Esophagus muscularis mucosa (tissue), 4 donors: ENCODE measurements at places on chromosomes 6 and 20. TPM values are rescaled to one million over a fixed set of nuclear protein-coding genes. Genes with fewer than 3 reads are reported as not detected.

- no peak for DNase-seq
These were observed 31.7 kb upstream of the CCN5 start for GRCh38 chr20:44683263-44684046.

GRCh38 chr6:149150301-149150700 lies 167.2 kb upstream of the TAB2 start:
- peak; percentile 87 for DNase-seq

- no peak for DNase-seq
These were observed 233.8 kb downstream of the BCKDHB start for GRCh38 chr6:80340280-80340679.

DNA sequence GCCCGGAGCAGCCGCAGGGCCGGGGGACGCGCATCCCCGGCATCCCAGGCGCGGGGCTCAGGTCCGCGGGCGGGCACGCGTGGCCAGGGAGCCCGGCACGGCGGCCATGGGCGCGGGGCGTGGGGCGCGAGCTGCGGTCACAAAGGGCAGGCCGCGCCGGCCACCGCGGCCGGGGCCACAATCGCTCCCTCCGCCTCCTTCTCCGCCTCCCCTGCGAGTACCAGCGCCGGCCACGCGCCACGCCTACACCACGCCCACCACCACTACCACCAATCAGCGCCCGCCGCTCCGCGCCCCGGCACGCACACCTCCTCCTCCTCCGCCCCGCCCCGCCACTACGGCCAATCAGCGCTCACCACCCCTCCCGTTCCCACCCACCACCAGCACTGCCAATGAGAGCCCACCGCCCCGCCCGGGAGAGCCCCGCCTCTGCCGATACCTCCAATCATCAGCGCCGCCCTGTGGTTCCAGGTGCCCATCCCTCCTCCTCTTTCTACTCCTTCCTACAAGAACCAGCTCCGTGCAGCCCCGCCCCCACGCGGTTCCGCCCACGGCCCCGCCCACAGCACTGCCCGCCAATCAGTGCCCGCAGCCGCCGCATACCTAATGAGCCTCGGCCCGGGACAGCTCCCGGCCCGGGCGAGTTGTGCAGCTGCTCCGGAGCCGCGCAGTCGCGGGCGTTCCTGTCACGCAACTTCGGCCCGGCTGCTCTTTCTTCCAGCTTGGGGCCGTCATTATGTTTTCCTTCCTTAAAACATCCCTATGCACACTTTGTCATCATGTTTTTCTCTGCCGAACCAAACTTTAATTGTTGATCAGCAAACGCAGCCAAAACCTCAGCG lies at the start of gene RPS6KA2:
Gene RPS6KA2, minus strand, starts transcription at position 219 of the 842 bp plus-strand sequence. CDS start 232 bp downstream, outside the sequence.
- peak; percentile 100 for DNase-seq

- no peak for DNase-seq
These were observed 89.3 kb upstream of the BTN3A2 start for GRCh38 chr6:26275663-26276062.

DNA sequence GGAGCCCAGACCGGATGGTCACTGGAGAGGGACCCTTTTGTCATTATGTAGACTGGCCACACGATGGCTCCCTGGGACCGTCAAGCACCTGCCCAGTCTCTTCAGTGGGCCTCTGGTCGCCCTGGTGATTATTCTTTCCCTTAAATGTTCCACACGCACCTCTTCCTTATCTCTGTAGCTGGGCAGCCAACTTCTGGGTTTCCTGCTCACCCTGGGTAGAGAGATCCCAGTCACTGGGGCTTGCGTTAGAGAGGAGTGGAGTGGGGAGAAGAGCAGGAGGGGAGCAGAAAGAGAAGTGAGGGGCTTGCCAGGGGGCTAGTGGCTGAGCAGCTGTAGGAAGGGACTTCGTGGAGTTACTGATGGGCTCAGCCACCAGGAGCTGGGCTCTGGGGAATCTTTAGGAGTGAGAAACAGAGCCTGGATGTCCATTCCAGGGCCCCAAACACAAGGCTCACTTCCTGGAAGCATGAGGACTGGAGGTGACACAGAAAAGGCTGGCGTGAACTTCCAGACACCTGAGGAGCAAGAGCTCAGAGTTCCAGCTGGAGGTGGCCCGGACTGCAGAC lies 150.1 kb downstream of the DHX35 start:
- no peak for DNase-seq

DNA sequence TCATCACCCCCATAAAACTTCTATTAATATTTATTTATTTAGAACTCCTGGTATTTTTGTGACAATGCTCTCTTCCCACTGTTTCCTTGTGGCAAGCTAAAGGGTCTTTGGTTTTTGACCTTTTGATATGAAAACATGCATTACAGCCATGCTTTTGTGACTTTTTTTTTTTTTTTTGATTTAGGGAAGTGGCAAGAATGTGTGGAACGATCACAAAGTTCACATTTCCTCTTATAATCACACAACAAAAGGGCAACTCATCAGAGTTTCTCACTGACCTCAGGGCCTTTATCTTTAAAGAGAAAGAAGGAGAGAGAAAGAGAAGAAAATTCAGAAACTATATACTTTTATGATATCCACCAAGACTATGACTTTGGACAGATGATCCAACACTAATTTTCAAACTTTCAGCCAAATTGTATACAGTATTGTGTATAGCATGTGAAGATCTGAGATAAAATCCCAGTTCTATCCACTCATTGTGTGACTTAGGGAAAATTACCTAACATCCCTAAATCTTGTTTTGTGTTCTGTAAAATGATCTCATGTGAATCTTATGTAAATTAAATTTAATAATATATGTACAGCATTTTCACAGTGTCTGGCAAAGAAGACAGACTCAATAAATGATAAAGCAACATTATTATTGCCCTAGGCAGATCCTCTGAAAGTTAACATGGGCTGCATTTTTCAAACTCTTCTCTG lies 106.8 kb upstream of the MARCKS start:
- DNase-seq: no peak

DNA sequence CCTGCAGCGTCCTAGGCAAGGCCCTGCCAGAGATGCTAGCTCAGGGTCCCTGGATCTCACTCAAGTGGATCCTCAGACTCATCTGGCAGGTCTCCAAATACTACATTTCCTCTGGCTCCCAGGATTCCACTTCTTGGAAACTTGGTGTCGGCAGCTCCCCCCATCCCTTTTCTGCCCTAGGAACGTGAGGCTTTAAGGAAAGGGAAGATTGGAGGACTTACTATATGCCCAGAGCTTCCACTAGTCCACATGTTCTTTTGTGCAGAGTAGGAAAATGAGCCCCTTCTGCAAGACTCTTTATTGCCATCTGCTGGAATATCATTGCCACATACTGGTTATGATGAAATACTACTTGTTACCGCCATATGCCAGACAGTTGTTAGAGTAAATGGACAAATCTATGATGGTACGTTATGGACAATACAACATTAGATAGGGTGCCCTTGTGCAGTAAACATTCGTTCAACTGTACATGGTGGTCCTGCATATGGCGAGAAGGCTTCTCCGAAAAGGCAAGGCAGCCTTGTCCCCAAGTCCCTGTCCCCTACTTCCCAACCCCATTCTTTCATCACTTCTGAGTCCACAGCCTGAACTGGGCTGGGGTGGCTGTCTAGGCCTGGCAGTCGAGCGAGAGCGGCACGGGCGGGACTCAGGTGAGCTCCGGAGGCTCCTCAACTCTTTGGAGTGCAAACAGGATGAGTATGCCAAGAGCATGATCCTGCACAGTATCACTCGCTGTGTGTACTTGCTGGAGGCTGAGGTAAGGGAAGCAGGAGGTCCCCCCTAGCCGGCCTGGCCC lies 780 bp downstream of the ARMC12 start:
- no peak for DNase-seq

GRCh38 chr20:17097603-17098002 lies 129.2 kb upstream of the PCSK2 start:
- DNase-seq: no peak

GRCh38 chr6:12516070-12516469 lies 200.5 kb upstream of the PHACTR1 start:
- DNase-seq: no peak

DNA sequence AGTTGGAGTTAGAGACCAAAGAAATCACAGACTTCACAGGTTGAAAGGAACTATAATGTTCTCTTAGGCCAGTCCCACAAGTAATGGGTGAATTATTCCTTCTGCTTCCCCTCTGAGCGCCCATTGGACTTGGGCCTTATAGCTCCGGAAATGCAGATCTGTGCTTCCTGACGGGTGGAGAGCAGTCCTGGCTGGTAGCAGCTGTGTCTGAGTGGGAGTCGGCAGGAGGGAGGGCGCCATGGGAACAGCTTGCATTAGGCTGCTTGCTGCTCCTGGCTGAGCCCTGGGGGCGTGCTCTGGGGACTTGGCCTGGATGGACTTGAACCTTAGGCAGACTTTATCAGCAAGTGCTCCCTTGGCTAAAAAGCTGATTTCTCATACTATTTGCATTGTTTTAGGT lies 18.4 kb upstream of the NUP153 start:
- DNase-seq: no peak

DNA sequence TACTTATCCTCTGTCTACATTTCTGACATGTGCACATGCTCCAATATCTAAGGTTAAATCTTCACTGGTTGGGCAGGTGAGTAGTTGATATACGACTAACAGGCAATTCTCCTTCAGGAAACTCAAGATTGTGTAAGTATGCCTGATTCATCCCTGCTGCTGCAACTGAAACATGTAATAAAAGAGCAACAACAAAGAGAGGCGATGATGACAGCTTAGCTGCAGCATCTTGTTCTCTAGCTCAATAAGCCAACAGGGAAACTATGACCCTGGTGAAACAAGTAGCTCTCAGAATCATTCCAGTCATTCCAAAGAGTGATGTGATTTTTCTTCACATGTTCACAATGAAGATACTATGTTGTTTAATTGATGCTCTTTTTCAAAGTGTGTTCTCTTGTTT lies 74.4 kb downstream of the ELOVL4 start:
- no peak for DNase-seq

DNA sequence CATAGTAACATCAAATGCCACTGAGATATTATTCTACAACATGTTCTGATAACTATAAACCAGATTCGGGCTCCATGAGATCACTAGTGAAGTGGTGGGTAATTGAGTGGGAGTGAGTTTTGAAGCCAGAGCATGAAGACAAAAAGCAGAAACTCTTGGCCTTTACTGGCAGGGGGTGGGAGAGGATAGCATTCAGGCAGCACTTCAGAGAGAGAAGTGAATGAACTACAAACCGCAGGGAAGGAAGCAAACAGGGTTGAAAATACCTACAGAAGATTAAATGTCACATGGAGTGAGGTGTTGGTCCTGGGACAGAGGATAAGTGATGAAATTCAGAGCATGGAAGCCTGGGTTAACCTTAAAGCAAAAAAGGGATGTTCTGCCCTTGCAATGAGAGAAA lies 250.0 kb downstream of the EPM2A start:
- DNase-seq: no peak

PXT1 gene
- total RNA-seq: not detected

TMEM244 gene
- total RNA-seq: not detected

LGSN gene
- not detected for total RNA-seq

OR2H2 gene
- not detected for total RNA-seq

C2 gene
- 10.0 TPM for total RNA-seq
